AML-193 (cell line): ENCODE measurements at places on chromosomes 16 and 17.

DNA sequence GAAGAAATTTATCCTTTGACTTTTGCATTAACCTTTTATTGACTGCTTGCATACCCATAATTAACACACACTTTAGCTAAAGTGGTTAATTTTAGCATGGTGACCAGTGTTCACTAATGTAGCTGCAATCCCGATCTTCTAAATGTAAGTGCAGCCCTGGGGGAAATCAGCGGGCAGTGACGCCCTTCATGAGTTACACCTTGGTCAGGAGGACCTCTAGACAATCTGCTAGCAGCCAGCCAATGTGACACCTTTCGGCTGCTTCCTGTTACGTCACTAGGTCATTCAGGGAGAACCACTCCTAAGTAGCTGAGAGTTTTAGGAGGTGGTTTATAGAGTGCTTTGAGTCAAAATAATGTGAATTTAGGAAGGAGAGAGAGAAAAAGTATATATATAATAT is 180.5 kb downstream of the IRX3 start:
- DNase-seq: no peak

DNA sequence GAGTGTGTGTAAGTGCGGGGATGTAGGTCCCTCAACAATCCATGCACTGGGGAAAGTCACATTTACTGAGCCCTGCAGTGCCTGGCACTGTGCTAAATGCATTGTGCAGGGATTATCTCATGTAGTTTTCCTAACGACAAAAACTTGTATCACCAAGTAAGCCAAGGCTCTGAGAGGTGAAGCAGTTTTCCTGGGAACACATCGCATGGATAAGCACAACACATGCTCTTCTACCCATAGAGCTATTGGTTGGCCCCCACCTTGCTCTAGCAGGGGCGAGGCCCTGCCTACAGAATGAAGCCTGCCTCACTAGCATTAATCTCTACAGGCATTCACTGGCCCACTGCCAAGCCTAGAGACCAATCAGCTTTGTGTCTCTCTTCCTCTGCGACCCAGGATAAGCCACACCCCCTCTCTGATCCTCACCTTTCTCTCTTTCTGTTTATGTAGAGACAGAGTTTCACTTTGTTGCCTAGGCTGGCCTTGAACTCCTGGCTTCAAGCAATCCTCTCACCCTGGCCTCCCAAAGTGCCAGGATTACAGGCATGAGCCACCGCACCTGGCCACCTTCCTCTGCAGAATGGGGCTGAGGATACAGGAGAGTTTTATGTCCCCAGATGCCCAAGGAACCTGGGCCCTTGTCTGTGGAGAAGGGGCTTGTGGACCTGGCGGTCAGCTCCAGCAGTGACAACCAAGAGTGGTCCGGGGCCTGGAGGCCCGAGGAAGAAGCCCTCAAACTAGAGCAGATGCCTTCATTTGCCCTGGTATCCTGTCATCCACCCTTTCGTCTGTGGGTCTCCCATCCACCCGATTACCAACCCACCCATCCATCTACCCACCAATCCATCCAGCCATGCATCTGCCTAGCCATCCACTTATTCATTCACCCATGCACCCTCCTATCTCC is 12.8 kb downstream of the CDH16 start:
- no peak for DNase-seq

DNA sequence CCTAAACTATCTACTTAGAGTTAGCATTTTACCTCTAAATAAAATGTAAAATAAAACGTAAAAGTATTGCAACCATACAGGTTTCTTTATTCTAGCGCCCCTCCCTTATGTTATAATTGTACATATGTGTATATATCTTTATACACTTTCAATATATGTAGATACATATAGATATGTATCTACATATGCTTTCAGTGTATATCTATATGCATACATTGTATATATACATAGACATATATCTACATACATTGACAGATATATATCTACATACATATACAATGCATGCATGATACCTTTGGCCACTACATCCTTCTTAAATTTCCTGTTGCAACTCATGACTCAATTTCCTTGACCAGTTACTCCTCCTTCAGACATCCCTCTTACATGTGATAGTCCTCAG is 16.7 kb downstream of the BPTF start:
- DNase-seq: peak; percentile 29

DNA sequence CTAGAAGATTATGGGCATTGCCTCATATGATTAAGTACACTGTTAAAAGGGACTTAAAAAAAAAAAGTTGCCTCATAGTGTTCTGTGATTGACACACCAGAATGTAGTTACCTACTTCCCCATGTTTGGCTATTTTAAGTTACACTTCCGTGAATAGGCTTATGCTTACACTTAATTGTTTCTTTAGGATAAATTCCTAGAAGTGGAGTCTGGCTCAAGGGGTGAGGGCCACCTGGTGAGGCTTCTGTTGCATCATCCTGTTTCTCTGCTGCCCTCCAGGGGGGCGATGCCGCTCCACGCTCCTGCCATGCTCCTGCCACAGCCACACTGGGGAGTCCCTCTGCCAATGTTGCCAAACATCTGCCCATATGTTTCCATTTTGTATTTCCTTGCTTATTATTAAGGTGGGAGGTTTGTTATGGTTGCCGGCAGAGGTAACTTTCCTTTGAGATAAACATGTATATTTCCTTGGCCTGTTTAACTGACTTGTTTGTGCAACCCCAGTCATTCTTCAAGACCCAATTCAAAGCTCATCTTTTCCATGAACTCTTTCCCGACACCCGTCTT is 73.1 kb downstream of the KSR1 start:
- peak; percentile 98 for DNase-seq

GRCh38 chr17:35531160-35531559 is 6.3 kb downstream of the SLFN12L start:
- no peak for DNase-seq

DNA sequence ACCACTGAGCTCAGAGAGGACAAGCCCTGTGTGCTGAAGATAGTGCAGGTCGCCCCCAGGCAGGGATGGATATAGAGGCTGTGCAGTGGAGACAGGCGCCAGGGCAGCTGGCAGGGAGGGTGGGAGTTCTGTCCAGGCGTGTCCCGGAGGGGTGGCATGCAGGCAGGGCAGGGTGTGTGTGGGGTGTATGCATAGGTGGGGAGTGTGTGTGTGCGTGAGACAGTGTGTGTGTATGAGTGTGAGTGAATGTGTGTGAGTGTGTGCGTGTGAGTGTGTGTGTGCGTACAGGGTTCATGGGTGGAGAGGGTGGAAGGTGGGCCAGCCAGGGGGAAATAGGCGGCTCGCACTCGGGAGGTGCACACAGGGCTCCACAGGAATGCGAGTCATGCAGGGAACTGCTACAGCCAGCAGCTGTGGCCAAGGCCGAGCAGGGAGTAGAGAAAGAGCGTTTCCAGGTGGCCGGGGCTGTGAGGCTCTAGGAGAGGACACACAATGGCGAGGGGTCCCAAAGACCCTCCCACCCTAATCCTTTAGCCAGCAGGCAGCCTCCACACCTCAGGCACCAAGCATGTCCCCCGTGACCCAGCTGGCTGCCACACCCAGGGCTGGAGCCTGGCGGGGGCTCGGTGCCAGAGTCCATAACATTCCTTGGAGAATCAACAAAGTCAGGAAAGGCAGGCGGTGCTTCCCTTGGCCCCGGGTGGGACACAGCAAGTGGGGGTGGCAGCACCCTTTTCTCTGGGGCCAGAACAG is 4.6 kb downstream of the PLCD3 start:
- no peak for DNase-seq

GRCh38 chr16:3983081-3983520 is 102.6 kb upstream of the CREBBP start:
- peak; percentile 9 for DNase-seq

- DNase-seq: no peak
Measured at GRCh38 chr16:56830669-56831068, 34.3 kb upstream of the SLC12A3 start.

DNA sequence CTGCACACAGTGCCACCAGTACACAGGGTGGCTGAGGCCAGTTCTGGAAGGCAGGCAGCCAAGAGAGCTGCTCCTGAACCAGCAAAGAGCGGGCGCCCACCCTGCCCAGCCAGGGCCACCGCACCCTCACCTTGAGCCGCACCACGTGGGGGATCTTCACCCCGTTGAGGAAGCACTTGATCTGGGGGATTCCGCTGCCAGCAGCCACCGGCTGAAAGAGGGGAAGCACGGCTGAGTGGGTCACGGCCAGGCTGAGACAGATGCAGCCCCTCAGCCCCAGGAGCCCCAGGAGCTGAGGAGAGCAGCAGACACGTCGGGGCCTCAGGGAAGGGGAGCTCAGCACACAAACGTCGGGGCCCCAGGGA is 14.6 kb upstream of the CCDC154 start:
- no peak for DNase-seq

DNA sequence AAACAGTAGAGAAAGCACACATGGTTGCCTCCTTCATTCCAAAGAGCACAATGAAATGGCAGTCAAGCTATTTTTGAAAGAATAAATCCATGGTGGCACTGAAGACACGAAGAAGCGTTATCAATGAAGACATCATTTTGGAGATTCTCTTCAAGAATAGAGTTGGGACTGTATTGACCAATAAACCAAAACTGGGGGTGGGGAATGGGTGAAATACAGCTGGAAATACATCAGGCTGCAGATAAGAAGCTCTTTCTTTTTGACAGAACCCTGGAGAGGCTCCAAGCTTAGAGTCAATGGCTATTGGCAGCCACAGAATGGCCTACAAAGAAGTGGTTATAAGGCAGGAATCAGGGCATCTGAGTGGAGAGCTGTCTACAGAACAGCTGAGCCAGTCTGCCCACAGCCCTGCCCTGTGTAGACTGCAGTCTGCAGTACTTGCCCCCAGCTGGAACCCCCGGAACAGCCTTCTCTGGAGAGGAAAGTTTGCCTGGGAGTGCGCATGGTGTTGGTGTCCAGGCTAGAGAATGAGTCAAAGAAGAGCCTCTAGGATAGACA is 100.4 kb downstream of the STX8 start:
- DNase-seq: no peak

GRCh38 chr17:29102741-29103181 is 59.8 kb downstream of the PIPOX start:
- DNase-seq: no peak

GRCh38 chr17:70274255-70274654 is 104.9 kb downstream of the KCNJ2 start:
- no peak for DNase-seq

- no peak for DNase-seq
Measured at GRCh38 chr16:65124212-65124548, 2.3 kb upstream of the CDH11 start.

GRCh38 chr16:57265850-57266530 is 18.5 kb downstream of the PLLP start:
- DNase-seq: no peak

DNA sequence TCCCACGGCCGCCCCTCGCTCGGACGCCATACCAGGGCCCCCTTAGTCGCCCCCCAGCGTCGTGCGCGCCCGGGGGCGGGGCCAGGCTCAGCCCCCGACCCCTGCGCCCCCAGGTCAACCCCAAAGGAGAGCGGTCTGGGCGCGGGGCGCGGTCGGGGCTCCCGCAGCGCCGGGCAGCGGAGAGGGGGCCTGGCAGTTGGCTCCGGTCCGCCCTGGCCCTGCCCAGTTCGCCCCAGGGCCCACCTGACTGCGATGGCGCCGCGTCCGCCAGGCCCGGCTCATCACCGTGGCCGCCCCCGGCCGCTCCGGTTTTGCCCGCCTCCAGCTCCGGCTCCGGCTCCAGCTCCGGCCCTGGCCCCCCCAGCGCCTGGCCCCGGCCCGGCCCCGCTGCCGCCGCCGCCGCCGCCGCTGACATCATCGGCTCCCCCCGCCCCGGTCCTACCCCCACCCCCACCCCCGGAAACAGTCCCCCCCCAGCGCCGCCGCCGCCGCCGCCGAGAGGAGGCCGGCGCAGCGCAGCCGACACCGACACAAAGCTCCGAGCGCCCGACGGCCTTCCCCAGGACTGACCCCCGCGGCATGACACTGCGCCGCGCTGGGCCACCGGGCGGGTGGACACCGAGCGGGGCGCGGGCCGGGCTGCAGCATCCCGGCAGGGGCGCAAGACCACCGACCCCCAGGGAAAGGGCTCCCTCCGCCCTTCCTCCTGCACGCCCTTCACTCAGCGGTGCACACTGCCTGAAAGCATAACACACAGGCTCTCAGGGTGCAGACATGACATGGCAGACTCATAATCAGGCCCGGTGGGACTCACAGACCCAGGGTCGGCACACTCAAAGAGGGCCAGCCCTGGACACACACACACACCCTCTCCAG is at the start of gene ZBTB4:
Gene ZBTB4, minus strand, starts transcription at position 419 of the 876 bp plus-strand sequence. CDS start 12,830 bp downstream, outside the sequence.
- DNase-seq: no peak

DNA sequence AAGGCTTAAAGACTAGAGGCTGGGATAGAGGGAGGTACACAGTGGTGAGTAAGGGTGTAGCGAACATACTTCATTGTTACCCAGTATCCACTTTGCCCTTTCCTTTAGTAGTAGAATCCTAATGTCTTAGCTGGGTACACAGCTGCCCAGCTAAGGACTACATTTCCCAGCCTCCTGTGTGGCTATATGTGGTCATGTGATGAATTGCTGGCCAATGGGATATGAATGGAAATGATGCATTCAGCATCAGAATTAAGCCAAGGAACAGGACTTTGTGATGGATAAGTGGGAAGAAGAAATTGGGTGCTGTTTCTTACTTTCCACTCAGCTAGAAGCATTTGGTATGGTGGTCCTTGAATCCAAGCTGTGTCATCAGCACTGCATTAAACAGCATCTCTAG is 55.9 kb downstream of the FOXL1 start:
- no peak for DNase-seq

DNA sequence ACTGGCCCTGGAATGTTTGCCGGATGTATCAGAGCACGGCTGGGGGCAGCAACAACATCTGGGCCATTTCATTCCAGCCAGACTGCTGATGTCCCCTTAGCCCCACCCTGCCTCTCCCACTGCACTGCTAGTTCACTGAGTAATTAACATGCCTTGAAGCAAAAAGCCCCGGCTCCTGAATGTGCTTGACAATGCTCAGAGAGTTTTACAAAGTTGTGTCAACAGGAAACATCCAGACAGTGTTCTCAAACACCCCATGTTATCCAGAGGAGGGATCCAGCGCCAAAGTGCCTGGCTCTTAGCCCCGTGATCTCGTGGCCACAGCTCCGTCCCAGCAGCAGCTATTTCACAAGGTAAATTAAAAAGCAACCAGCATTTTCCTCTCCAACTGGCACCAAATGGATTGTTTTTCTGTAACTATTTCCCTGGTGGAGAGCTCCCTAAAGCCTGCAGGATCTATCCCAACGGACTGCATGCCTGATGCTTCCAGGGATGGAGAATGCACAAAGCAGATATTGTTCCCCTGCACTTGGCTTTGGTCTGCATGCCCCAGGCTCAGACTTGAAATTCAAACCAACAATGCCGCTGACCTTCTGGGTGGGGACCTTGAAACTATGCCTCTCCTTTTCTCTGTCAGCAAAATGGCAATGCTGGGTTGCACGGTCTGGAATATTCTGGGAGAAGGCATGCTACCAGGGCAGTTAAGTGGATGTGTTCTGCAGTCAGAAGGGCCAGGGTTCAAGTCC is 115.6 kb upstream of the CDH5 start:
- DNase-seq: no peak

DNA sequence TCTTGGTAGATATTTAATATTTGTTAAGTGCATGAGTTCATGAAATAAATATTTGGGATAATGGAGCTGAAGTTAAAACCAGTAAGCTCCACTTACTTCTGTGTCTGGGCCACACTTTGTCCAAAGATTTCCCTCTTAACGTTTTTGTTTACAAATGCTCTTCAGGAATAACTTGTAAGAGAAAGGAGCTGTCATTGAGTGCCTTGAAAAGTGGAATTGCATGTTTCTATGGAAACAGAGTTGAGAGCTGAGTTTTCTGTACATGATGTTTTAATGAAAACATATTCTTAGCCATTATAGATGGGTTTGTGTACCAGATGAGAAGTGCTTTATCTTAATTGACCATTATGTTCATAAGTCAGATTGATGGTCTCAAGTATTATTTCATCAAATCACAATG is 1045.4 kb upstream of the EEF2KMT start:
- DNase-seq: no peak

GRCh38 chr16:69057400-69058378 is 47.8 kb upstream of the HAS3 start:
- peak; percentile 23 for DNase-seq

- DNase-seq: peak; percentile 23
Measured at GRCh38 chr17:10120749-10121148, 77.7 kb downstream of the GAS7 start.
